ENCODE measurements at places on chromosomes 1 and 21.

GRCh38 chr1:223229756-223230155, 86.7 kb upstream of the TLR5 start:
- no peak for DNase-seq

GRCh38 chr1:35856964-35857363, 26.0 kb upstream of the AGO1 start:
- DNase-seq: no peak

GRCh38 chr21:42107881-42108553, 36.9 kb downstream of the UMODL1 start:
- peak; percentile 51 for DNase-seq

DNA sequence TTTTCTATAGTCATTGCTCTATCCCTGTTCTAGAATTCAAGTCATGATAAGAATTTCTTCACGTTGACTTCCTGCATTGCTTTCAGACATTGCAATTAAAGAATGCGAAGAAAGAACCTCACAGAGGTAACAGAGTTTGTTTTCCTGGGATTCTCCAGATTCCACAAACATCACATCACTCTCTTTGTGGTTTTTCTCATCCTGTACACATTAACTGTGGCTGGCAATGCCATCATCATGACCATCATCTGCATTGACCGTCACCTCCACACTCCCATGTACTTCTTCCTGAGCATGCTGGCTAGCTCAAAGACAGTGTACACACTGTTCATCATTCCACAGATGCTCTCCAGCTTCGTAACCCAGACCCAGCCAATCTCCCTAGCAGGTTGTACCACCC, 10.6 kb downstream of the APCS start:
- no peak for DNase-seq

GRCh38 chr1:212482637-212483441, 50.1 kb downstream of the NENF start:
- DNase-seq: no peak

DNA sequence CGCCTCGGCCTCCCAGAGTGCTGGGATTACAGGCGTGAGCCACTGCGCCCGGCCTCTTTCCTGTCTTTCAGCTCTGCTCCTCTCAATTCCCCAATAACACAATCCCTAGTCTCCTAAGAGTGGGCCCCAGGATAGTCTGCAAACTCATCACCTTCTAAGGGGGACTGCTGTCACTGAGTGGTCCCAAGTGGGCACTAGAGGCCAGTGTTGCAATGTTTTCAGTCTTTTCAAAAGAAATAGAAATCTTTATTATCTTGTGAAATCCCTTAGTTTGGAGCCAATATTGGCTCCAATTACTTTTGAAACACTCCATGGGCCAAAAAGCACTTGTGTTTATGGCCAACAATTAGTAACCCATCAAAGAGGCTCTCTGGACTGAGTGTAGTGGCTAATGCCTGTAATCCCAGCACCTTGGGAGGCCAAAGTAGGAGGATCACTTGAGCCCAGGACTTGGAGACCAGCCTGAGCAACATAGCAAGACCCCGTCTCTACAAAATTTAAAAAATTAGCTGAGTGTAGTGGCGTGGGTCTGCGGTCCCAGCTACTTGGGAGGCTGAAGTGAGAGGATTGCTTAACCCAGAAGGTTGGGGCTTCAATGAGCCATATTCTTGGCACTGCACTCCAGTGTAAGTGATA, 28.6 kb upstream of the ZNF697 start:
- DNase-seq: no peak

- DNase-seq: no peak
These were observed 150.9 kb downstream of the CNIH3 start for GRCh38 chr1:224767031-224767430.

DNA sequence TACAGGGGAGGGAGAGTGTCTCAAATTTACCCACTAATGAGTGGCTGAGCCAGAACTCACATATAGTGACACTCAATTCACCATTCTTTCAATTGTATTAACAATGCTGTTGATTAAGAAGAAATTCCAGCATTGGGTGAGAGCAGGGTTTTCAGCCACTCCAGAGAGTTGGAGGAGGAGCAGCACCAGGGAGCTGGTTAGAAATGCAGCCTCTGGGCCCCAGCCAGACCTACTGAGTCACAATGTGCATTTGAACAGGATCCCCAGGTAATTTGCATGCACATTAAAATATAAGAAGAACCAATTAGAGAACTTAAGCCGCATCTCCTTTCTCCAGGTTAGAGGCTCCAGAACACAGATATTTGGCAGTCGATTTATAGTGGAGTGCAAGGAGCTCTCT, 41.8 kb downstream of the TNR start:
- DNase-seq: no peak

GRCh38 chr1:207565546-207566468, 69.8 kb downstream of the CR1 start:
- DNase-seq: no peak

DNA sequence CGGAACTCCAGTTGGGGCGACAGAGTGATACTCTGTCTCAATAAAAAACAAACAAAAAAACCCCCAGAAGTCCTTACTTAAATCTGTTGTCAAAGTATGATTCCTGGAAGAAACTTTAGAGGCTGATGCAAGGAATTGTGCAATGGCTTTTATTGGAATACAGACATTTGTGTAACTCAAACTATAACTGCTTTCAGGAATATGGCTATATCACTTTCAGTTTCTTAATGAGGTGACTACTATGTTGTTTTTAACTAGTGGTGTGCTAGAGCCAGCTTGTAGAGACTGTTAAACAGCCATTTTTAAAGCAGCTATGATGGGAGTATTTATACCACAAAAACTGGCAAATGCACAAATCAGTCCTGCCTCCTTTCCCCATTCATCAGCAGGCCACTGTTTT, 22.7 kb upstream of the DNAJC28 start:
- DNase-seq: no peak

GRCh38 chr1:234722904-234723720, 113.1 kb upstream of the IRF2BP2 start:
- DNase-seq: peak; percentile 56

- no peak for DNase-seq
These were observed 36.8 kb upstream of the PPP1R15B start for GRCh38 chr1:204448344-204448964.

DNA sequence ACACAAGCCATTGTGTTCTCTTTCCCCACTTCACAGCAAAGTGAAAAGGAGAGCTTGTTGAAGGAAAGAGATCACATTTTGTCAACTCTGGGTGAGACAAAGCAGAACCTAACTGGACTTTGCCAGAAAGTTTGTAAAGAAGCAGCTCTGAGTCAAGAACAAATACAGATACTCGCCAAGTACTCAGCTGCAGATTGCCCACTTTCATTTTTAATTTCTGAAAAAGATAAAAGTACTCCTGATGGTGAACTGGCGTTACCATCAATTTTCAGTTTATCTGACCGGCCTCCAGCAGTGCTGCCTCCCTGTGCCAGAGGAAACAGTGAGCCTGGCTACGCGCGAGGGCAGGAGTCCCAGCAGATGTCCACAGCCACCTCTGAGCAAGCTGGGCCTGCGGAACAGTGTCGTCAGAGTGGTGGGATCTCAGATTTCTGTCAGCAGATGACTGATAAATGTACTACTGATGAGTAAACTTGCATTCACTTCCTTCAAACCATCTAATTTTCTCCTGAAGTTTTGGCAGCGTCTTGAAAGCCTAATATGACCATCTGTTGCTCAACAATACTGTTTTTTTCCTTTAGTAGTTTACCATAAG, 43.7 kb downstream of the BACH1 start:
- peak; percentile 26 for DNase-seq

DNA sequence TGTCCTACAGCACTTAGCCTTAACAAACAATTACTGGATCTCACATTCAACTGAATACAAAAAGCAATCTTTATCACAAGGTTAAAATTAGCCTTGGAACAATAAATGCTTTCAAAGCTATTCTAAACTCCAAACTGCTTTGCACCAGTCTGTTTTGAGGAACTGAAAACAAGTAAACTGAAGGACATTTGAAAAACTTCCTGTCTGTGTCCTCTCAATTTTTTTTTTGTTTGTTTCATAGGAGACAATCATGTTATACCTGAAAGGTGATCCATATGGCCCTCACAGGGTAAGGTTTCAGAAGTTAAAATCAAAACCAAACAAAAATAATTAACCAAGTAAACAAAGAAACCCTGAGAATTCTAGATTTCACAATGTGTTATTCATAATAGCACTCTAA, 459.1 kb downstream of the DPYD start:
- no peak for DNase-seq

DNA sequence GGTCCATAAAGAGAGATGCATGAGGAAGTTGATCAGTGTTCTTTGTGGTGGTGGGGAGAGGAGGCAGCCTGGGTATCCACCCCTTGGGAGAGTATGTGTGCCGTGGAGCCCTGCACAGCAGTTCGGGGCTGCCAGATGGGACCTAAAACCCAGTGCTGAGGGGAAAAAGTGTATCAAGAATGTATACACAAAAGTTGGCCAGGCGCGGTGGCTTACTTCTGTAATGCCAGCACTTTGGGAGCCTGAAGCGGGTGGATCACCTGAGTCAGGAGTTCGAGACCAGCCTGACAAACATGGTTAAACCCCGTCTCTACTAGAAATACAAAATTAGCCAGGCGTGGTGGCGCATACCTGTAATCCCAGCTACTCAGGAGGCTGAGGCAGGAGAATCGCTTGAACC, 4.1 kb upstream of the TTC4 start:
- no peak for DNase-seq
